Bladder microvascular endothelial cell (primary cell): ENCODE measurements at places on chromosomes 13 and 19. TPM values are rescaled to one million over a fixed set of nuclear protein-coding genes. Genes with fewer than 3 reads are reported as not detected.

Gene IRGC
- total RNA-seq = not detected in 2 replicates

Gene FIZ1
- total RNA-seq = 1.3 and 3.1 TPM in 2 replicates

Gene VSTM2B
- not detected in 2 replicates for total RNA-seq

Gene LRRC63
- under 0.01 and 0.13 TPM in 2 replicates for total RNA-seq

Gene SERPINE3
- total RNA-seq = not detected in 2 replicates

Gene ZNF829
- total RNA-seq = 0.81 and 2.1 TPM in 2 replicates

Gene P2RY11
- 1.1 and 4.3 TPM in 2 replicates for total RNA-seq

Gene LILRA1
- not detected in 2 replicates for total RNA-seq

Gene TYROBP
- not detected in 2 replicates for total RNA-seq

Gene MAMSTR
- 0.16 and 0.25 TPM in 2 replicates for total RNA-seq

Gene DNAAF3
- total RNA-seq = 0.16 and 0.19 TPM in 2 replicates

Gene TINCR
- total RNA-seq = 0.06 TPM in 1 of 2 replicates, not detected in the other

Gene BLOC1S3
- 2.6 and 3.6 TPM in 2 replicates for total RNA-seq

Gene CALR3
- 0.16 TPM in 1 of 2 replicates, not detected in the other for total RNA-seq

Gene CCDC169
- 0.97 and 2.7 TPM in 2 replicates for total RNA-seq

Gene MFSD12
- total RNA-seq = 57.1 and 120 TPM in 2 replicates

Gene ZNF701
- 11.2 and 17.4 TPM in 2 replicates for total RNA-seq

Gene CGB8
- not detected in 2 replicates for total RNA-seq

Gene ZNF382
- total RNA-seq = 3.6 and 8.1 TPM in 2 replicates

Gene GJB6
- total RNA-seq = not detected in 2 replicates

Gene F10
- 0.13 TPM in 1 of 2 replicates, not detected in the other for total RNA-seq

Gene IL17D
- 1.3 and 4.0 TPM in 2 replicates for total RNA-seq

Gene ZFP82
- 2.8 and 6.7 TPM in 2 replicates for total RNA-seq

Gene NOP53
- total RNA-seq = 63.7 and 73.7 TPM in 2 replicates

Gene SLAIN1
- 1.1 and 9.8 TPM in 2 replicates for total RNA-seq

Gene XAB2
- 19.9 and 44.2 TPM in 2 replicates for total RNA-seq

Gene PDE4C
- total RNA-seq = 0.16 and 0.25 TPM in 2 replicates

Gene SOX1
- total RNA-seq = not detected in 2 replicates
